ENCODE measurements at places on chromosomes 6 and 20.

DNA sequence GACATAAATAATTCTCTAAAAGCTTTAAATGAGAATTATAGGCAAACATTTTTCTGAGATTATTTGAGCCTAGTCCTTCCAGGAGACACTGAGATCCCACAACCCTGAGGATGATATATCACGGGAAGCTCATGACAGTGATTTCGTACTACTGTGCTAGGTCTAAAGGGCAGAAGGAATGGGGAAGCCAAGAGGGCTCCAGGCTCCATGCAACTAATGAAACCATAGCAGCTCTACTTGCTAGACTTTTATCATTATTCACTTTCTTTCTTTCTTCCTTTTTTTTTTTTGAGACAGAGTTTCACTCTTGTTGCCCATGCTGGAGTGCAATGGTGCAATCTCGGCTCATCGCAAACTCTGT lies 57.3 kb upstream of the SGK1 start:
- no peak for DNase-seq

DNA sequence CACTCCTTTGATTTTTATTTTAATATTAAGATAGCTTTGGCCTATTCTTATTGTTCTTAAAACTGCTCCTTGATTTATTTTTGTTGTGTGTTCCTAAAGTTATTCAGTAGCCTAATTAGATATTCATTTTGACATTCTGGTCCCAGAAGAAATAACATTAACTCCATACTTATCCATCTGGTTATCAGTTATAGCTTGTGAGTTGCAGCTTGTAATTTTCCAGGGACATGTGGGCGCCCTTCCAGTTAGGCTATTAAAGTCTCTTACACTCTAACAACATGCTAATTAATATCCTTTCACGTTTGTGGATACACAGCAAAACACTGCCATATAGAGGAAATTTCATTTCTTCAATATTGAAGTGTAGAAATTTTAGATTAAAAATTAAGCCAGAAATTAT lies 987.5 kb downstream of the HACE1 start:
- no peak for DNase-seq

DNA sequence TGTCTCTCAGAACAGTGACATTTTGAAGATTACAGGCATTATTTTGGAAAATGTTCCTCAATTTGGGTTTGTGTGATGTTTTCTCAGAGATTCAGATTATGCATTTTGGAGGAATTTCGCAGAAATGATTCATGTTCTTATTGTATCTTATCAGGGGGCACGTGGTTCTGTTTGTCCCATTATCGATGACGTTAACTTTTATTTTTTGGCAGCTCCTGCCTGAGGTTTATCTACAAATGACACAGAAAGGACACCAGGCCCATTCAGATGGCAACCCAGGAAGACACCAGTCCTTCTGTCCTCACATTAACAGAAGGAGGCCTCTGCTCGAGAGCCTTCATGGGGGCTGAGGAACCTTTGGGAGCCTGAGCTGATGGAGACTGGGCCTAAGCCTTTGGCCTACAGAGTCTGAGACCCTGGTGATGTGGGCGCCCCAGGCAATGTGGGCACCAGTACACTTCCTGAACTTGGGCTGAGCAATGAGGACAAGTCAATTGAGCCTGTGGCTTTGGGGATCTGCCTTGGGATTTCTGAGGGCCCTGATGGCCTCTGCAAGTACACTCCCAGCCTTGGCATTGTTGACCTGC lies 41.2 kb upstream of the EZR start:
- no peak for DNase-seq

DNA sequence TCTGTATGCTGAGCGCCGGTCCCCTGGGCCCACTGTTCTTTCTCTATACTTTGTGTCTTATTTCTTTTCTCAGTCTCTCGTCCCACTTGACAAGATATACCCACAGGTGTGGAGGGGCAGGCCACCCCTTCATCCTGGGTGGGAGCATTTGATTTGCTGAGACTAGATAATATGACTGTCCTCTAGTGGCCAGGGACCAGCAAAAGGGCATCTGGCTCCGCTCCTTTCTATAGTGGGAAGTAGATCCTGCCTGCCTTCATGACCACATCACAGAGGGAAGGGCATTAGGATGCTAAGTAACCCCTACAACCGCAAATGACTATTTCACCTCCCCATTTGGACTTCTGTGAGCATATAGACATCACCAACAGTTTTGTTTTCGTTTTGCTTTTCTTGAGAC lies 64.5 kb downstream of the TRMT6 start:
- no peak for DNase-seq

DNA sequence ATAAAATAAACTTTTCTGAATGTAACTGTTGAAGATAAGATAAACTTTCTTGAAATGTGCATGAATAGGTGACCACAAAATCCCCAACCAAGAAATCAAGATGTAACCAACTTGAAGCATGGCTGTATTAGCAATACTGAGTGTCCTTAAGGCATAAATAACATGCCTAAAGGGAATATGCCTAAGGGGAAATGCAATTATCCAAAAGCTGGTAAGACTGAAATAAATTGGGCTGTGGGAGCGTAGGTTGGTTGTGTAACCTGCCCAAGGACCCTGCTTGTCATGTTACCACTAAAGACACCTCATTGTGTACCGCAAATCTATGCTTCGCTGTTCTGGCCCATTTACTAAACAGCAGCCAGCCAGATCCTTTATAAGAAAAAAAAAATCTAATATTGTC lies 200.8 kb upstream of the PDE10A start:
- DNase-seq, result no peak

All from posterior vena cava (tissue), 2 donors.